ENCODE measurements at places on chromosomes 3 and 15. TPM values are rescaled to one million over a fixed set of nuclear protein-coding genes. Genes with fewer than 3 reads are reported as not detected.

The ADAMTS7 gene
- total RNA-seq = 8.7 TPM

The RAD51 gene
- 6.9 TPM for total RNA-seq

The HGD gene
- total RNA-seq = 0.19 TPM

The APOD gene
- 0.13 TPM for total RNA-seq

The PLSCR5 gene
- total RNA-seq = not detected

The SAMD7 gene
- not detected for total RNA-seq

The SNURF gene
- total RNA-seq = 53.5 TPM

The DUOX1 gene
- total RNA-seq = not detected

The TMEM40 gene
- total RNA-seq = not detected

The GPR27 gene
- 0.13 TPM for total RNA-seq

The KCNAB1 gene
- total RNA-seq = 1.9 TPM

The SCAPER gene
- 5.4 TPM for total RNA-seq
